ENCODE measurements at places on chromosomes 2 and 18.

- no peak for DNase-seq
Measured at GRCh38 chr2:20526160-20526559, 79.3 kb downstream of the RHOB start.

GRCh38 chr2:239316562-239317465, 84.0 kb downstream of the HDAC4 start:
- no peak for DNase-seq

GRCh38 chr18:44464398-44465180, 216.1 kb upstream of the SETBP1 start:
- no peak for DNase-seq

- DNase-seq: no peak
Measured at GRCh38 chr2:156565066-156565710, 129.0 kb downstream of the GPD2 start.

- DNase-seq: no peak
Measured at GRCh38 chr2:240931319-240931949, 25.3 kb downstream of the CROCC2 start.

DNA sequence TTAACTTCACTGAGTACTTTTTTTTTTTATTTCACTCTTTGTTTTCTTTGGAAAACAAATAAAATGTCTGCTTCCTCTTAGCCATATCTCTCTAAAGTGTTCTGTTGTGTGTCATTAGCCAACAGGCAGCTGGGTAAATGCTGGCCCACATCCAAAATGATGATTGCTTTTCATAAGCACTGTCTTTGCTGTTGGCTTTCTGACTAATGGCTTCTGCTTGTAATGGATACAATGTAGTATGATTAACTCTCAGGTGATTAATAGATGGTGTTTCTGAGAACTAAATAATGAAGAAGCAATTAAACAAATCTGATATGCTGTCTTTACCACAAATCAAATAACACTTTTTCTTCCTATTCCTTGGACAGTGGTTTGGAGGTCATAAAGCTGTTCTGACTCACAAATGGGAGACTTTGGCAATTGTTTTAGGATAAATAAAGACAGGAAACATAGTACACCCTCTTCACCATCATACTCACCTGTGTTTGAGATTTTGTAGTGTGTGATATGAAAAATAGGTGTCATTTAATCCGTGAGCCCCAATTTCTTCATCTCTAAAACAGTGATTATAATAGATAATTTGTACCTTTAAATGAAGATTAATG, 888.4 kb downstream of the TSN start:
- no peak for DNase-seq

- DNase-seq: no peak
Measured at GRCh38 chr2:217392930-217393584, 533.2 kb upstream of the TNP1 start.
